Glomerular endothelial cell (primary cell): ENCODE measurements at places on chromosomes 1 and 21. TPM values are rescaled to one million over a fixed set of nuclear protein-coding genes. Genes with fewer than 3 reads are reported as not detected.

The MAP10 gene
- total RNA-seq: 1.3 TPM in 2 replicates

The NES gene
- total RNA-seq: 250 and 276 TPM in 2 replicates

The PRAMEF6 gene
- not detected in 2 replicates for total RNA-seq

The THEMIS2 gene
- total RNA-seq: 20.2 and 29.5 TPM in 2 replicates

The C8B gene
- not detected in 2 replicates for total RNA-seq

The LIN28A gene
- total RNA-seq: 0.05 and 0.06 TPM in 2 replicates

The S100A7A gene
- total RNA-seq: not detected in 2 replicates

The KRTAP11-1 gene
- not detected in 2 replicates for total RNA-seq

The FHL3 gene
- total RNA-seq: 55.4 and 90.1 TPM in 2 replicates

The TATDN3 gene
- total RNA-seq: 9.4 and 9.5 TPM in 2 replicates

The GART gene
- total RNA-seq: 52.3 and 89.7 TPM in 2 replicates

The HFM1 gene
- total RNA-seq: 0.44 and 0.47 TPM in 2 replicates

The TEX38 gene
- not detected in 2 replicates for total RNA-seq

The PTPRF gene
- 262 and 345 TPM in 2 replicates for total RNA-seq

The LDLRAP1 gene
- total RNA-seq: 14.8 and 19.8 TPM in 2 replicates

The ETNK2 gene
- 9.4 and 15.3 TPM in 2 replicates for total RNA-seq
